Mesendoderm (in vitro differentiated cells): ENCODE measurements at places on chromosomes 5 and 9.

- peaks cover 15% of the 10 kb centered on the region for H3K4me1 ChIP-seq
- H3K4me3 ChIP-seq: no peak overlapping the region
- no peaks in the 10 kb centered on the region for H3K36me3 ChIP-seq
- H3K27me3 ChIP-seq: no peaks in the 10 kb centered on the region
- H3K27ac ChIP-seq: no peak overlapping the region
- DNase-seq: no peak
These were observed 148.8 kb downstream of the DCP2 start for GRCh38 chr5:113125371-113125770.

DNA sequence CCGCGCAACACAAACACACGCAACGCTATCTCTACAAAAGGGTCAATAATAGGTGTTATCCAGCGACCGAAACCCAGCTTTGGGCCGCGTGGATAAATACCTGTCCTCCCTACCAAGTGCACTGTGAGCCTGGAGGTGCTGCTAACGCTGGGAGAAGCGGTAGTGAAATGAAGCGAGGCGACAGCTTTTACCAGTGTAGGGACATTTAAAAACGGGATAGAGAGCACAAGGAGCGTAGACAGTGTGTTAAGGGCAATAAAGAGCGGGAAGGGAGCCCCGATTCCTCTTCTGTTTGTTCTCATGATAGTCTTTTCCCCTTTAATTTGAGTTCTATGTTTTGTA, 421 bp upstream of the DEPDC1B start:
- H3K27me3 ChIP-seq: no peaks in the 10 kb centered on the region
- H3K27ac ChIP-seq: no peak overlapping the region
- peaks cover 8% of the 10 kb centered on the region for H3K4me1 ChIP-seq

DNA sequence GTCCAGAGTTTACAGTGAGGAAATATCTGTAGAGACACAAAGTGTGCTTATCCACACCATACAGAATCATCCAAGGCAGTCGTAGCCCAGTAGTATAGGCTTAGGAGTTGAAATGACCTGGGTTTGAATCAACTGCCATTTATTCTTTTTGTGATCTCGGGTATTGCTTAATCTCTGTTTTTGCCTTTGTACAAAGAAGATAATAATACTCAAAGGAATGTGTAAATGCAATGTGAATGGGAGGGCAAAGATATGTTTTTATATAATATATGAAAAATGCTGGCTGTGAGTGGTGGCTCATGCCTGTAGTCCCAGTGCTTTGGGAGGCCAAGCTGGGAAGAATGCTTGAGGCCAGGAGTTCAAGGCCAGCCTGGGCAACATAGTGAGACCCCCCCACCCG, 141.1 kb downstream of the SPATA31D1 start:
- H3K27ac ChIP-seq: no peak overlapping the region
- peaks cover 3% of the 10 kb centered on the region for H3K4me1 ChIP-seq
- no peak overlapping the region for H3K4me3 ChIP-seq
- no peaks in the 10 kb centered on the region for H3K27me3 ChIP-seq

DNA sequence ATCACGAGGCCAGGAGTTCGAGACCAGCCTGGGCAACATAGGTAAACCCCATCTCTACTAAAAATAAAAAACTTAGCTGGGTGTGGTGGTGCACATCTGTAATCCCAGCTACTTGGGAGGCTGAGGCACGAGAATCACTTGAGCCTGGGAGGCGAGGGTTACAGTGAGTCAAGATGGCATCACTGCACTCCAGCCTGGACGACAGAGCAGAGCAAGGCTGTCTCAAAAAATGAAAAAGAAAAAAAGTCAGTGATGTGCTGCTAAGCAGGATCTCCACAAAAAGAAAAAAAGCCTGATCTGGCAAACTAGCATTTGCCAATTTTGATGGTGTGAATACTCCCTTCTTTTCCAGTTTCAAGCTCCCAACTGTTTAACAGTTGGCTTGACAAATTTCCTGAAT, 21.9 kb downstream of the F2R start:
- H3K36me3 ChIP-seq: no peaks in the 10 kb centered on the region
- no peak overlapping the region for H3K27ac ChIP-seq
- H3K4me1 ChIP-seq: no peaks in the 10 kb centered on the region
- H3K27me3 ChIP-seq: no peaks in the 10 kb centered on the region

DNA sequence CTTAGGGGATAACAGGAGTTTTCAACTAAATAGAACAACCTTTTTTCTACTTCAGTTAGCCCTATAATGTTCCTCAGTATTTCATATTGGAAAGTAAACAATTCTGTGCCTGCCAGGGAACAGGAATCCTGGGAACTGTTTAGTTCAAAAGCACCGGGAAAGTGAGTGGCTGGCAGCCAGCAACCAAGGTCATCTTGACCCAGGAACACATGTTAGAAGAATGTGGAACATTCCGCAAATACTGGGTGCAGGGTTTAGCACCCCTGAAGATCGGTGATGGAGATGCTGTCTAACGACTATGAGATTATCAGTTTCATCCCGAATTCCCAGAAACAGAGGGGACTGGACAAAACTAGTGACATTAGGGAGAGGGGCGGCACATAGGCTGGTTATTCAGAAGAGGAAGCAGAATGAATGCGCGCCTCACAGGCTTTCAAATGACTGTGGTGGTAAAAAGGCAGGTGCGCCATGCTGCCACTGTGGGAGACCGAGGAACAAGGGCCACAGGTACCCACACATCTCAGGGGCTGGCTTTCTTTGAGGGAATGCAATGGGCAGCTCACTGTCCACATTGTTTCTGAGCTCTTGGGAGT, 51.2 kb downstream of the IPPK start:
- H3K27me3 ChIP-seq: no peaks in the 10 kb centered on the region
- no peak overlapping the region for H3K4me3 ChIP-seq

- no peaks in the 10 kb centered on the region for H3K27me3 ChIP-seq
- H3K4me3 ChIP-seq: no peak overlapping the region
- peaks cover 3% of the 10 kb centered on the region for H3K36me3 ChIP-seq
- no peak for DNase-seq
These were observed 105.4 kb downstream of the SEMA5A start for GRCh38 chr5:9440517-9440916.

DNA sequence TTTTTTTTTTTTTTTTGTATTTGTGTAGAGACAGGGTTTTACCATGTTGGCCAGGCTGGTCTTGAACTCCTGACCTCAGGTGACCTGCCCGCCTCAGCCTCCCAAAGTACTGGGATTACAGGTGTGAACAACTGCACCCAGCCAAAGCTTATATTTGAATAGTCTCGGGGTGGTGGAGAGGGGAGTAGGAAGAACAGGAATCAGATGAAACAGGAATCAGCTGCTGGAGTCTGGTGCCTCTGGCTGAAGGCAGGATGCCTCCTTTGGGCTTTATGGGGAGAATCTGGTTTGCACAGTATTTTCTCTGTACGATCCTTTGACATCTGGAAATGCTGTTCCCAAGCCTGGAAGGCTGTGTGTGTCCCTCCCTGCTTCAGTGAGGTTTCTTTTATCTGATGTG, 10.9 kb downstream of the C5orf52 start:
- no peak overlapping the region for H3K4me3 ChIP-seq
- H3K36me3 ChIP-seq: no peaks in the 10 kb centered on the region
- no peak for DNase-seq
- H3K27me3 ChIP-seq: no peaks in the 10 kb centered on the region

DNA sequence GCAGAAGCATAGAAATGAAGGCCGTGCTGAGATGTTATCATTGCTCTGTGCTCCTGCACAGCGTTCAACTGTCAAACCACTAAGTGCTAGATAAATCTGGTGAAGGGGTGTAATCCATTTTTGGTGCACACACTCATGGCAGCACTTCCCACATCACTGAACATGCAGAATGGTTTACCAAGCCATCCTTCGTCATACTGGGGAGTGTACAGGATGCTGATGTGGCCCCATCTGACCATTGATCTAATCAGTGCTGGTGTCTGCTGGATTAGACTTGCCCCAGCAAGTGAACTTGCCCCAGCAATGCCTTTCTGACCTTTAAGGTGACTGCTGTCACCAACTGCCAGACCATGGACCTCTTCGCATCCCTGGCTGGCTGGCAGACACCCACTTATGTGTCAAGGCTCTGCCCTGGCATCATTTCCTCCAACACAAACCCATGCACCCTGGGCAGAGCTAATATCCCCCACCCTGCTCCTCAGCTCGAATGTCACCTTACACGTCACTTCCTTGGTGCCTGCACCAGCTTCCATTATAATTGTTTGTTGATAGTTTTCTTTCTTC, 4.2 kb upstream of the SEMA4D start:
- H3K4me1 ChIP-seq: peaks cover 2% of the 10 kb centered on the region
- H3K36me3 ChIP-seq: no peaks in the 10 kb centered on the region
- H3K27me3 ChIP-seq: no peaks in the 10 kb centered on the region
- H3K4me3 ChIP-seq: no peak overlapping the region

GRCh38 chr9:77981332-77981731, 50.3 kb downstream of the GNAQ start:
- no peaks in the 10 kb centered on the region for H3K36me3 ChIP-seq
- DNase-seq: no peak
- H3K4me3 ChIP-seq: no peak overlapping the region
- peaks cover 9% of the 10 kb centered on the region for H3K4me1 ChIP-seq
- H3K27ac ChIP-seq: no peak overlapping the region

- no peaks in the 10 kb centered on the region for H3K36me3 ChIP-seq
- DNase-seq: peak; percentile 88
- no peak overlapping the region for H3K4me3 ChIP-seq
- H3K27ac ChIP-seq: no peak overlapping the region
- H3K27me3 ChIP-seq: no peaks in the 10 kb centered on the region
These were observed 4.0 kb upstream of the CDK5RAP2 start for GRCh38 chr9:120583958-120584369.

DNA sequence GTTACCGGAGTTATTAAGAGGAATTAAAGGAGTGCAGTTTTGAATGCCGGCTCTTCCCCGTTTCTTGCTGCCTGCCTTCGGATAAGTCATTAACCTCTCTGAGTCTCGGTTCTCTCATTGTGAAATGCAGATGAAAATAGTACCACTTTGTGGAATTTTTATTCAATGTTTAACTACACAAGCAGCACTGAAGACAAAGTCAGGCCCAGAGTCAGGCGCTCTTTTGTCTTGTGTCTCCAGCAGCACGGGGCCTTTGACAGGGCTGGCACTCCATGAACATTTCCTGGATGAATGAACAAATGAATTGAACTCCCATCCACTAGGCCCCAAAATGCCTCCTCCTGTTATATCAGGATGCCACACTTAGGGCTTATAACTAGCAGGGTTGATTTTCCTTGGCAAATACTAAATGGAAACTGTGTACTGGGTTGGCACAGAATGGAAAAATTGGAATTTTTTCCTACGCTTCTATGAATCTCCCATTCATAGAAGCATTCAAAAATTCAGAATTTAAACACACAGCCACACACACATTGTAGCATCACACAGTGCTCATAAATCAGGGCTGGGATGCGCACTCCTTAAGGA, 332.8 kb downstream of the MLLT3 start:
- no peak overlapping the region for H3K27ac ChIP-seq
- H3K4me3 ChIP-seq: no peak overlapping the region
- no peaks in the 10 kb centered on the region for H3K27me3 ChIP-seq
- no peaks in the 10 kb centered on the region for H3K36me3 ChIP-seq

- H3K27me3 ChIP-seq: peaks cover 2% of the 10 kb centered on the region
- H3K4me3 ChIP-seq: no peak overlapping the region
- peak; percentile 68 for DNase-seq
These were observed 822 bp downstream of the RASEF start for GRCh38 chr9:83061990-83062650.

GRCh38 chr5:37034955-37035354, 158.4 kb downstream of the NIPBL start:
- H3K27me3 ChIP-seq: no peaks in the 10 kb centered on the region
- H3K27ac ChIP-seq: no peak overlapping the region
- DNase-seq: no peak
- no peak overlapping the region for H3K4me3 ChIP-seq
- no peaks in the 10 kb centered on the region for H3K4me1 ChIP-seq

- no peaks in the 10 kb centered on the region for H3K27me3 ChIP-seq
- H3K36me3 ChIP-seq: no peaks in the 10 kb centered on the region
- no peak for DNase-seq
These were observed 12.8 kb upstream of the PDZD2 start for GRCh38 chr5:31626156-31626555.

DNA sequence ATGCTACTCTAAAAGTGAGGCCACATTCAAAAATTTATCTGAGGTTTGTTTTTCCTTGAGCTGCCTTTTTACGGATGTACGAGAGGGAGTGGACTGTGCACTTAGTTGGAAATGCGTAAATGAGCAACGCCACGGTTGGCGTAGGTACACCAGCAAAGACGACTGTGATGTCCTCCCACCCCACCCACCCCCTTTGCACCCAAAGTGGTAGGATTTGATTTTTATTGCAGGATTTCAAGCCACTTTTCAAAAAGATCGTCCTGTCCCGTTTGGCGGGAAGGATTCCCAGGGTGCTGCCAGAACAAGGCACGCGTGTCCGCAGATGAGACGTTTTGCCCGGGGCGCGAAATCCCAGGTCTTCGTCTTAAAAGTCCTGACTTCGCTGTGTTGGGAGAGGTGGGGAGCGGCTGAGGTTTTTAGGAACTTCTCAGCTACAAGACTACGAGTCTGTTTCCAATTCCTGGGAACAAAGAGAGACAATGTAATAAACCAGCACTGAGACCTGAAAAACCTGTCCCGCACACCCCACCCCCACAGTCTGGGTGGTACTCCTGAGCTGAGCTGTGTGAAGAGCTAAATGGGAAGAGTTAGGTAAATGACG, 1.0 kb upstream of the TLE1 start:
- H3K27ac ChIP-seq: no peak overlapping the region
- peak overlapping the region; percentile 32 for H3K4me3 ChIP-seq
- no peaks in the 10 kb centered on the region for H3K36me3 ChIP-seq
- H3K4me1 ChIP-seq: peaks cover 7% of the 10 kb centered on the region

DNA sequence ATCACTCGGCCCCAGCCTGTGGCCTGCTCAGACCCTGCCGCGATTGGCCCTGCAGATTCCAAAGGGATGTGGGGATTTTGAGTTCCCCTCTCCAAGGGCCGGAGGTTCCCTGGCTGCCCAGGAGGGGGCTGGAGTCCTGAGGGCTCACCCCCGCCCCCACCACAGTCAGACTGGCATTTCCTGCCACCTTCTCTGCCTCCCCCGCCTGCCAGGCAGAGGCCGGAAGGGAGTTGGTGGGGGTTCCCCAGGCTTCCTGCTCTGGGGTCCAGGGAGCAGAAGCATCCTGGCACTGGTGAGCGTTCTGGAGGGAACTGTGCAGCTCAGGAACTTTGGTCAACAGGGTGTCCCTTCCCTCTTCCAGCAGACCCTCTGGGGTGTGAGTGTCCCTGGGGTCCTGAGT, 70.6 kb downstream of the RXRA start:
- no peak for DNase-seq
- no peaks in the 10 kb centered on the region for H3K36me3 ChIP-seq
- H3K27ac ChIP-seq: no peak overlapping the region
- no peaks in the 10 kb centered on the region for H3K27me3 ChIP-seq
- no peaks in the 10 kb centered on the region for H3K4me1 ChIP-seq

- no peaks in the 10 kb centered on the region for H3K4me1 ChIP-seq
- H3K36me3 ChIP-seq: no peaks in the 10 kb centered on the region
- no peak overlapping the region for H3K4me3 ChIP-seq
- no peak overlapping the region for H3K27ac ChIP-seq
These were observed 669.9 kb downstream of the PTPRD start for GRCh38 chr9:9942764-9943424.

- no peaks in the 10 kb centered on the region for H3K4me1 ChIP-seq
- no peak for DNase-seq
- no peaks in the 10 kb centered on the region for H3K27me3 ChIP-seq
- H3K27ac ChIP-seq: no peak overlapping the region
These were observed 160.6 kb downstream of the PPP2R2B start for GRCh38 chr5:146717951-146718350.

GRCh38 chr9:134983074-134983473, 65.4 kb upstream of the FCN1 start:
- H3K4me3 ChIP-seq: no peak overlapping the region
- H3K36me3 ChIP-seq: no peaks in the 10 kb centered on the region
- H3K27ac ChIP-seq: no peak overlapping the region
- no peaks in the 10 kb centered on the region for H3K4me1 ChIP-seq
- peak; percentile 69 for DNase-seq
- H3K27me3 ChIP-seq: no peaks in the 10 kb centered on the region
